ENCODE measurements at places on chromosomes 2 and 18.

GRCh38 chr2:197254776-197255530 lies 55.6 kb downstream of the ANKRD44 start:
- H3K4me1 ChIP-seq: peaks cover 47% of the 10 kb centered on the region
- DNase-seq: no peak
- no peak overlapping the region for H3K4me3 ChIP-seq
- H3K27ac ChIP-seq: peak overlapping the region; percentile 55

GRCh38 chr2:74503506-74504475 lies 3.7 kb downstream of the PCGF1 start:
- H3K4me3 ChIP-seq: peak overlapping the region; percentile 54
- peaks cover 8% of the 10 kb centered on the region for H3K36me3 ChIP-seq
- peak; percentile 51 for DNase-seq
- no peaks in the 10 kb centered on the region for H3K27me3 ChIP-seq

DNA sequence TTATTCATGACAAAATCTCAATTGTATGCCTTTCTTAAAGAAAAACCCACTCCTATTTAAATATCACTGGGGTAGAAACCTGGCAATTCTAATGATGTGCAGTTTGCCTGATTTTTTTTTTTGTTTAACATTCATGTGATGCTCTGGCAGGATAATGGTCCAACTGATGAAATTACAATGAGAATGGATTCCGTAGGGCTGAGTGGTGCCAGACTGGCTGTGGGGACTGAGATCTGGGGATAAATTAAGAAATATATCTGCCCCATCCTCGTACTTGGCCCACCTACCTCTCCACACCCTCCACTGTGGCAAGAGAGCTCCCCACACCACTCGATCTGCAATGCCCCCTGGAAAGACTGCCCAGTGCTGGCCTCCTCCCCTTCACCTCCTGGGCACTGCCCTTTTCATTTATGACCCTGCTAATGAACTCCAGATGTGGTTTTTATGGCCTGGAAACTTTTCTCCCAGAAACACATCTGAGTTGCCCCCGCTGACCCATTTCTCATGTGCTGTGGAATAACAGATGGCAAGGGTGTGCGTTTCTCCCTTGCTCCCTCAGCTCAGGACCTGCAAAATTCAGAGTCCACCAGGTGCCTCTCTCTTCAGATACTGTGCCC lies 33.0 kb upstream of the RPL37A start:
- H3K36me3 ChIP-seq: peaks cover 44% of the 10 kb centered on the region
- H3K27ac ChIP-seq: no peak overlapping the region
- no peaks in the 10 kb centered on the region for H3K4me1 ChIP-seq
- DNase-seq: no peak
- no peak overlapping the region for H3K4me3 ChIP-seq

DNA sequence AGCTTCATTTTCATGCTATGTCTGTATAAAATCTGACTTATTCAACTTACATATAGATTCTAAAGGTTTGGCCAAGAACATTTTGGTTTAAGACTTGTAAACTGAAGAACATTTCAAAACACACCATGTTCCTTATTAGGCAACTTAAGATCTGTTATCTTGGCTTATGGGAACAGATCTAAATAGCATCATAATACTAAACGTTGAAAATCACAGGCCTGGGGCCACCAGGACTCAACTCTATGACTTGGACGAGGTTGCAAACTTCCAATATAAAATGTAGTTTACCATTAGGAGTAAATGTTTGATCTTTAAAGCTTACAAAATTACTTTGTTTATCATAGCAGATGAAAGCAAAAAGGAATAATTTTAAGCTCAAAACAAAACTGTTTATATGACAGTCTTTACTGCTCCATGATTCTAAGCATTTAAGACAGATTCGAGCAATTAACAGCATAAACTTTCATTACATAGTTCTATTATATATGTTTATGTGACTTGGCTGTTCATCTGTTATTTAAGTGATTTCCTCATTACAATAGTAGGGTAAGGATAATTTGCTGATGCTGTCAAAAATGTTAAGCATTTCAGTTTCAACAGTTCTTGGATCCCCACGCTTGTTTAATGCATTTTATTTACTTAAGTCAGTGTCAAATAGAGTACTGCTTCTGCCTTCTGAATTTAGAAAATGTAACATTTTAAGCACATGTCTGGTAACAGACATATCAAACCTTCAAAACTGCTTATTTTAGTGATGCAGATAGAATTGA lies 8.3 kb downstream of the TCF4 start:
- no peak for DNase-seq
- peak overlapping the region; percentile 43 for H3K27ac ChIP-seq
- H3K4me3 ChIP-seq: no peak overlapping the region
- H3K27me3 ChIP-seq: no peaks in the 10 kb centered on the region
- no peaks in the 10 kb centered on the region for H3K36me3 ChIP-seq

GRCh38 chr2:23988371-23988770 lies 21.5 kb upstream of the MFSD2B start:
- no peak overlapping the region for H3K27ac ChIP-seq
- no peak for DNase-seq
- peaks cover 12% of the 10 kb centered on the region for H3K36me3 ChIP-seq
- no peaks in the 10 kb centered on the region for H3K4me1 ChIP-seq
- no peaks in the 10 kb centered on the region for H3K27me3 ChIP-seq

GRCh38 chr2:120401275-120402066 lies 55.5 kb downstream of the INHBB start:
- no peaks in the 10 kb centered on the region for H3K27me3 ChIP-seq
- no peak for DNase-seq
- no peak overlapping the region for H3K4me3 ChIP-seq

- no peak overlapping the region for H3K4me3 ChIP-seq
- no peaks in the 10 kb centered on the region for H3K27me3 ChIP-seq
Observed at GRCh38 chr18:58770601-58771000, 94.1 kb upstream of the ZNF532 start.

GRCh38 chr18:3422905-3423304 lies 27.1 kb upstream of the TGIF1 start:
- no peaks in the 10 kb centered on the region for H3K27me3 ChIP-seq
- no peak overlapping the region for H3K27ac ChIP-seq
- H3K36me3 ChIP-seq: no peaks in the 10 kb centered on the region
- H3K4me3 ChIP-seq: no peak overlapping the region

GRCh38 chr2:217972490-217972889 lies 30.3 kb downstream of the TNS1 start:
- no peak for DNase-seq
- no peaks in the 10 kb centered on the region for H3K36me3 ChIP-seq
- H3K4me1 ChIP-seq: peaks cover 9% of the 10 kb centered on the region
- H3K4me3 ChIP-seq: no peak overlapping the region
- no peak overlapping the region for H3K27ac ChIP-seq
- H3K27me3 ChIP-seq: no peaks in the 10 kb centered on the region

DNA sequence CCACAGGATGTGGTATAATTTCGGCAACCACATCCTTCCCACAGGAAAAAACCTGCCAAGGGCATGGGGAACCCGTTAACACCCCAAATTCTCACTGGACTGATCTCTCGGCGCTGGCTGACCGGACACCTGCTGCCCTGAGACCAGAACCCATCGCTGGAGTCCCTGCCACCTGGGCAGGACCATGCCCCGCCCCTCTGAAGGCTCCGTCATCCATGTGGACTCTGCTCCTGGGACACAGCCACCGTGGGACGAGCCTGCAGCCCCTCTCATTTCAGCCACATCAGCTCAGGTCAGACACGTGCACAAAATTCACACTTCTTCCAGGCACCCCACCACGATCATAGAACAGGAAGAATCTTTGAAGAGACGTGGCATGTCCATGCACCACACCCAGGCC lies 108.2 kb downstream of the ZNF516 start:
- peak; percentile 19 for DNase-seq
- no peaks in the 10 kb centered on the region for H3K36me3 ChIP-seq
- H3K4me1 ChIP-seq: peaks cover 11% of the 10 kb centered on the region
- H3K27me3 ChIP-seq: no peaks in the 10 kb centered on the region
- no peak overlapping the region for H3K4me3 ChIP-seq
- no peak overlapping the region for H3K27ac ChIP-seq

DNA sequence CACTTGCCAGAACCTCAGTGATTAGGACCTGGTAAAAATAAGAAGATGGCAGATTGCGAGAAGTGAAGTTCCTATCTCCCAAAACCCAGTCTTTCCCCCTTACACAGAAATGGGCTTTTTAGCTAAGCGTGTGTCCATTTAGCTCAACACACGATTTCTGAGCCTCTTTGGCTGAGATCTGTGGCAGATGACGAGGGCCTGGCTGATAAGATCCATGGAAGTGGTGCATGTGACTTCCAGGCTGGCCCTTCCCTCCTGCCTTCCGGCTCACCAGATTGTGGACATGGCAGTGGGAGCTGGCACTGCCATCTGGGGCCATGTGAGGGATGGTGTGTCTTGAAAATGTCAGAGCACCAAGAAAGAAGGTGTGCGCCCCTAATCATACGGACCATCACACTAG lies 41.0 kb upstream of the ZFP36L2 start:
- H3K27me3 ChIP-seq: no peaks in the 10 kb centered on the region
- peak overlapping the region; percentile 87 for H3K27ac ChIP-seq
- peaks cover 34% of the 10 kb centered on the region for H3K4me1 ChIP-seq
- H3K36me3 ChIP-seq: no peaks in the 10 kb centered on the region

- DNase-seq: no peak
- peaks cover 4% of the 10 kb centered on the region for H3K4me1 ChIP-seq
- no peak overlapping the region for H3K4me3 ChIP-seq
- H3K27ac ChIP-seq: no peak overlapping the region
- no peaks in the 10 kb centered on the region for H3K36me3 ChIP-seq
- H3K27me3 ChIP-seq: no peaks in the 10 kb centered on the region
Observed at GRCh38 chr2:71494523-71495155, 41.3 kb downstream of the DYSF start.

DNA sequence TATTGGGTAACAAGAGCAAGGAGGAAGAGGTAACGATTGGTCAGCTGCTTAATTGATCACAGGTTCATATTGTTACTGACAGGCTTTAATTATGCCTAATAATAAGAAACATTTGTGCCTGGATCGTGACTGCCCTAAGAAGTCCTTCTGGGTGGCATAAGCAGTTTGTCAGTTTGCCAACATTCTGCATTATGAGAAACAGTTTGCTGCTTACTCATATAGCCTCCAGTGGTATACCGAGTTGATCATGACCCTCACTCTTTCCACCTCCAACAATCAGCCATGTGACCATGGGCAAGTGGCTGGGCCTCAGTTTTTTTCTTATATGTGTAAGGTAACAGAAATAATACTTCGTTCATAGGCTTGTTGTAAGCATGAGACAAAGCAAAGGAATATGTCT lies 96.6 kb upstream of the CABLES1 start:
- no peak overlapping the region for H3K4me3 ChIP-seq
- no peaks in the 10 kb centered on the region for H3K4me1 ChIP-seq
- H3K27ac ChIP-seq: no peak overlapping the region
- H3K36me3 ChIP-seq: no peaks in the 10 kb centered on the region
- DNase-seq: no peak
- no peaks in the 10 kb centered on the region for H3K27me3 ChIP-seq

GRCh38 chr2:110897966-110898365 lies 165.6 kb downstream of the ACOXL start:
- no peak for DNase-seq
- H3K4me1 ChIP-seq: no peaks in the 10 kb centered on the region
- no peak overlapping the region for H3K27ac ChIP-seq
- H3K27me3 ChIP-seq: no peaks in the 10 kb centered on the region
- no peaks in the 10 kb centered on the region for H3K36me3 ChIP-seq
- H3K4me3 ChIP-seq: no peak overlapping the region

DNA sequence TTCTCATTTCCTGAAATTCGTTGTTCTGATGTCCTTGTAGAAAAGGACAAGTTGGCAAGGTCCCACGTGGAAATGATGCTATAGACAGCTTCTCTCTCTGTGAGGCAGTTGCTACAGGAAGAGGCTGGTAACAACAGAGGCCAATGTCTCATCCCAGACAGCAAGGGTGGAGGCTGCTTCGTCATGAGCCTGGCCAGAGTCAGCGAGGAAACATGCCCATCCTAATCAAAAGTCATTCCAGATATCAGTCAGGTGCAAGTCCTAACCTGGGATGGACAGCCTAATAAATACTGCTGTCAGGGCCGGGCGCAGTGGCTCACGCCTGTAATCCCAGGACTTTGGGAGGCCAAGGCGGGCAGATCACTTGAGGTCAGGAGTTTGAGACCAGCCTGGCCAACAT lies 6.4 kb upstream of the SMAD7 start:
- H3K27ac ChIP-seq: peak overlapping the region; percentile 84
- H3K4me3 ChIP-seq: no peak overlapping the region
- H3K36me3 ChIP-seq: no peaks in the 10 kb centered on the region
- no peak for DNase-seq
- H3K4me1 ChIP-seq: peaks cover 51% of the 10 kb centered on the region
- H3K27me3 ChIP-seq: no peaks in the 10 kb centered on the region

GRCh38 chr2:109690457-109690821 lies 76.3 kb downstream of the SOWAHC start:
- H3K27me3 ChIP-seq: no peaks in the 10 kb centered on the region
- H3K4me1 ChIP-seq: peaks cover 31% of the 10 kb centered on the region
- no peaks in the 10 kb centered on the region for H3K36me3 ChIP-seq
- H3K27ac ChIP-seq: peak overlapping the region; percentile 47
- no peak for DNase-seq
- no peak overlapping the region for H3K4me3 ChIP-seq

GRCh38 chr18:27121108-27121507 lies 64.0 kb downstream of the CHST9 start:
- H3K27ac ChIP-seq: no peak overlapping the region
- no peak overlapping the region for H3K4me3 ChIP-seq
- no peaks in the 10 kb centered on the region for H3K4me1 ChIP-seq
- H3K36me3 ChIP-seq: no peaks in the 10 kb centered on the region
- H3K27me3 ChIP-seq: no peaks in the 10 kb centered on the region

DNA sequence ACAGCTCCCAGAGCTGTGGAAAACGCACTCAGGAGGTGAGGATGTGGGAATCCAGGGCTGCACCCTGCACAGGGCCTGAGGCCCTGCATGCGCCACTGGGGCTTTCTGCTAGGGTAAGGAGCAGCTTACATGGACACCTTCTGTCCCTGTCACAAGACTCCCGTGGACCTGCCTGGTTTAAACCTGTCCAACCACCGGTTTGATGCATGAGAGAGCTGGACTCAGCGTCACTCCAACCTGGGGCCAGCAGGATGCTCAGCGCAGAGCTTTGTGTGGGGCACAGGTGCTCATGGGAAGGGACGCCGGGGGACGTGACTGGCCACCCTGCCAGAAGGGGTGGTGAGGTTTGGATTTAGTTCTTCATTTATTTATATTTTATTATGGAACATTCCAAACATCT lies 24.2 kb downstream of the SNORC start:
- no peaks in the 10 kb centered on the region for H3K4me1 ChIP-seq
- H3K36me3 ChIP-seq: no peaks in the 10 kb centered on the region

- no peaks in the 10 kb centered on the region for H3K27me3 ChIP-seq
- H3K27ac ChIP-seq: no peak overlapping the region
- H3K36me3 ChIP-seq: no peaks in the 10 kb centered on the region
- H3K4me1 ChIP-seq: no peaks in the 10 kb centered on the region
- DNase-seq: no peak
- no peak overlapping the region for H3K4me3 ChIP-seq
Observed at GRCh38 chr2:216971593-216971992, 111.7 kb upstream of the TNP1 start.

DNA sequence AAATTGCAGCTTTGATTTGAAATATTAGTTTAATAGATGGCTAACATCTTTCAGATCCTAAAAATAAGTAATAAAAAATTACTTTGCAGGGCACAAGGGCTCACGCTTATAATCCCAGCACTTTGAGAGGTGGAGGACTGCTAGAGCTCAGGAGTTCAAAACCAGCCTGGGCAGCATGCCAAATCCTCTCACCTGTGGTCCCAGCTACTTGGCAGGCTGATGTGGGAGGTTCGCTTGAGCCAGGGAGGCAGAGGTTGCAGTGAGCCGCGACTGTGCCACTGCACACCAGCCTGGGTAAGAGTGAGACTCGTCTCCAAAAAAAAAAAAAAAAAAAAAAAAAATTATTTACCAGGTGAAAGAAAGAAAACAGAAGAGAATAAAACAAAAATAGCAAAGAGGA lies 449.8 kb downstream of the NRXN1 start:
- no peak for DNase-seq
- H3K4me3 ChIP-seq: no peak overlapping the region
- no peak overlapping the region for H3K27ac ChIP-seq
- H3K4me1 ChIP-seq: no peaks in the 10 kb centered on the region
- no peaks in the 10 kb centered on the region for H3K27me3 ChIP-seq
